ENCODE measurements at places on chromosomes 2 and 18. TPM values are rescaled to one million over a fixed set of nuclear protein-coding genes. Genes with fewer than 3 reads are reported as not detected.

DNA sequence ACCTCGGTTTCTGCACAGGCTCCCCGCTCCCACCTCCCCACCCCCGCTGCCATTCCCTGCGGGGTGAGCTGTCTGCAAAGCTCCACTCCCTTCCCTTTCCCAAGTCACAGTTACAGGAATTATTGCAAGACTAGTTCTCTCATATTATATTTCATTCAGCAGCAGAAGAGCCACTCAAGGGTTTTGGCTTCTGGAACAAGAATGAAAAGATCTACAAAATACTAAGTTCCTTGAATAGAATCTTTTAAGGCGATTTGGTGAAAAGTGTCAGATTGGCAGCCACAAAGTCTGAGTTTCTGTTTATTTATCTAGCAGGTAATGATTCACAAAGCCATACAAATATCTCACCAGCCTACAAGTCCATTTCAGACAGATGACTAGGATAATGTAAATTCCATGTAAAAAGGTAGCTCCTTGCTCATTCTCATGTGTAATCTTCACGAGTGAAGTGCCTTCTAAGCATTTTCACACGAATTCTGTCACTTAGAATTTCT is 221.9 kb upstream of the RBBP8 start:
- DNase-seq: peak; percentile 45
- H3K4me1 ChIP-seq: no peaks in the 10 kb centered on the region
- H3K27me3 ChIP-seq: no peaks in the 10 kb centered on the region
- H3K27ac ChIP-seq: peak overlapping the region; percentile 46
- H3K4me3 ChIP-seq: peak overlapping the region; percentile 32

GRCh38 chr18:77055429-77056300 is 76.9 kb downstream of the MBP start:
- peak overlapping the region; percentile 69 for H3K27ac ChIP-seq
- H3K4me1 ChIP-seq: peaks cover 9% of the 10 kb centered on the region
- DNase-seq: no peak
- no peaks in the 10 kb centered on the region for H3K27me3 ChIP-seq

DNA sequence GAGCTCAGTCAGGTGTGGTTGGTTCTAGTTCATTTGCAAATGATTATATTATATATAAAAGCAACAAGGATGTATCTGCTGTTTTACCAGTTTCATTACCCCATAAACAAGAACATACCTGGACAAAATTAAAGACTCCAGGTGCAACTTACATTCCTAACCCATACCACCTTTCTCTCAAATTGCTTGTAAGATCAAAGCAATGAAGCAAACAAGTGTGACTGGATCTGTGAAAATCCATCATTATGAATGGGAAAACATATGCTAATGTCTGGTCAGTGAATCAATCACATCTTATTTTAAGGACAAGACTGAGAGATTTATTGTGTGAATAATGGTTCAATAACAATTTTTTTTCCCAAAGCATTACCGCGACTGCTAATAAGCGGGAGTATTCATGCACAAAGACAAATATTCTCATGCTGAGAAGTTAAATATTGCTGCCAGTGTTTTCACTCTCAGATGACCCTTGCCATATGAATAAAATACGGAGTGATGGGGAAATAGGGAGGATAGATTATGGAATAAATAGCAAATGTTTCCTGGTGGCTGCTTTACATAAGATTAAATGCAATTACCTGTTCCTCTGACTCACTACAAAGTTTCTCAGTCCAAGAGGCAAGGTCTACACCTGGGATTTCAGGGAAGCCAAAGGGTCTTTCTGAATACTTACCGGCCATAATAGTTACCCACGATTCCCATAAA is 59.3 kb downstream of the WDR75 start:
- no peaks in the 10 kb centered on the region for H3K36me3 ChIP-seq
- no peaks in the 10 kb centered on the region for H3K4me1 ChIP-seq
- H3K27ac ChIP-seq: peak overlapping the region; percentile 51
- H3K4me3 ChIP-seq: no peak overlapping the region

GRCh38 chr2:41966920-41967319 is 80.9 kb upstream of the PKDCC start:
- no peaks in the 10 kb centered on the region for H3K27me3 ChIP-seq
- H3K27ac ChIP-seq: peak overlapping the region; percentile 25
- no peaks in the 10 kb centered on the region for H3K36me3 ChIP-seq
- H3K4me3 ChIP-seq: no peak overlapping the region

- peak overlapping the region; percentile 47 for H3K27ac ChIP-seq
- H3K36me3 ChIP-seq: no peaks in the 10 kb centered on the region
- no peaks in the 10 kb centered on the region for H3K4me1 ChIP-seq
- no peak for DNase-seq
Measured at GRCh38 chr2:233076749-233077148, 16.6 kb downstream of the INPP5D start.

GRCh38 chr2:16203691-16204090 is 263.3 kb downstream of the MYCN start:
- H3K36me3 ChIP-seq: no peaks in the 10 kb centered on the region
- no peak overlapping the region for H3K4me3 ChIP-seq
- no peak for DNase-seq
- no peaks in the 10 kb centered on the region for H3K27me3 ChIP-seq

GRCh38 chr2:152532241-152532640 is 185.0 kb downstream of the PRPF40A start:
- H3K27ac ChIP-seq: no peak overlapping the region
- H3K4me3 ChIP-seq: no peak overlapping the region
- no peak for DNase-seq
- H3K4me1 ChIP-seq: no peaks in the 10 kb centered on the region

- no peaks in the 10 kb centered on the region for H3K4me1 ChIP-seq
- no peak for DNase-seq
- H3K27ac ChIP-seq: no peak overlapping the region
- H3K4me3 ChIP-seq: no peak overlapping the region
Measured at GRCh38 chr2:138094031-138094430, 129.8 kb downstream of the HNMT start.

GRCh38 chr2:160375802-160376469 is 117.7 kb downstream of the RBMS1 start:
- H3K4me3 ChIP-seq: no peak overlapping the region
- DNase-seq: no peak
- no peaks in the 10 kb centered on the region for H3K27me3 ChIP-seq
- H3K4me1 ChIP-seq: no peaks in the 10 kb centered on the region
- H3K36me3 ChIP-seq: no peaks in the 10 kb centered on the region
- H3K27ac ChIP-seq: no peak overlapping the region

- DNase-seq: no peak
- no peaks in the 10 kb centered on the region for H3K4me1 ChIP-seq
- no peaks in the 10 kb centered on the region for H3K36me3 ChIP-seq
- H3K27ac ChIP-seq: no peak overlapping the region
- H3K27me3 ChIP-seq: no peaks in the 10 kb centered on the region
Measured at GRCh38 chr2:227853765-227854271, 17.6 kb upstream of the DAW1 start.

DNA sequence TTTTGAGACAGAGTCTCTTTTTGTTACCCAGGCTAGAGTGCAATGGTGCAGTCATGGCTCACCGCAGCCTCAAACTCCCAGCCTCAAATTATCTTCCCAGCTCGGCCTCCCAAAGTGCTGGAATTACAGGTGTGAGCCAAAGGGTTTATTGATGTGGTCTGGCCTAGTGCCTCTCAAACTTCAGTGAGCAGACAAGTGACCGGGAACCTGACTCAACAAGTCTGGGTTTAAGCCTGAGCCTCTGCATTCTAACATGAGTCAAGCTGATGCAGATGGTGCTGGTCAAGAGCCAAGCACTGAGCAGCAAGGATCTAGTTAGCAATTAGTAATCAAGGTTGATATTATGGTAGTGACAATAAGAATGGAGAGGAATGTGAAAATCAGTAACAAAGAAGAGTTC is 21.3 kb downstream of the CDK15 start:
- DNase-seq: no peak
- no peaks in the 10 kb centered on the region for H3K27me3 ChIP-seq
- H3K4me1 ChIP-seq: no peaks in the 10 kb centered on the region
- H3K36me3 ChIP-seq: no peaks in the 10 kb centered on the region

DNA sequence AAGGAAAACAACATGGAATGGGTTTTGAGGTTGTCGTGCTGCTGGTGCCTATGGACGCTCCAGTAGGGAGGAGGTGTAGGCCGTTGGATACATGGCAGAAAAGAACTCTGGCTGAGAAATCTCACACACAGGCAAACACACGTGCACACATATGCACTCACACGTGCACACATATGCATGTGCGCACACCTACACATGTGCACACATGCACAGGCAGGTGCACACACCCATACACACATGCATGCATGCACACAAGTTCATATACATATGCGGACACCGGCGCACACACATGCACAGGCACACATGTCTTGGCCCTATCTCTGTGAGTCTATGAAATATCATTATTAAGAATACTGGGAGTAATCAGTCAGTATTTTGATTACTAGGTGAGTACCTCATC is 150.4 kb downstream of the LRRC30 start:
- H3K27me3 ChIP-seq: no peaks in the 10 kb centered on the region
- DNase-seq: no peak
- no peak overlapping the region for H3K27ac ChIP-seq
- H3K4me1 ChIP-seq: no peaks in the 10 kb centered on the region
- H3K36me3 ChIP-seq: no peaks in the 10 kb centered on the region

- H3K27ac ChIP-seq: no peak overlapping the region
- H3K4me1 ChIP-seq: no peaks in the 10 kb centered on the region
- no peak for DNase-seq
- no peaks in the 10 kb centered on the region for H3K27me3 ChIP-seq
- no peaks in the 10 kb centered on the region for H3K36me3 ChIP-seq
Measured at GRCh38 chr2:142980246-142981068, 103.0 kb downstream of the KYNU start.

- DNase-seq: no peak
- H3K27me3 ChIP-seq: no peaks in the 10 kb centered on the region
- no peak overlapping the region for H3K4me3 ChIP-seq
Measured at GRCh38 chr2:127642706-127643438, 3.1 kb upstream of the GPR17 start.

- H3K4me3 ChIP-seq: no peak overlapping the region
- no peak overlapping the region for H3K27ac ChIP-seq
- H3K4me1 ChIP-seq: no peaks in the 10 kb centered on the region
- H3K36me3 ChIP-seq: no peaks in the 10 kb centered on the region
Measured at GRCh38 chr2:228407821-228408220, 226.3 kb upstream of the SPHKAP start.

DNA sequence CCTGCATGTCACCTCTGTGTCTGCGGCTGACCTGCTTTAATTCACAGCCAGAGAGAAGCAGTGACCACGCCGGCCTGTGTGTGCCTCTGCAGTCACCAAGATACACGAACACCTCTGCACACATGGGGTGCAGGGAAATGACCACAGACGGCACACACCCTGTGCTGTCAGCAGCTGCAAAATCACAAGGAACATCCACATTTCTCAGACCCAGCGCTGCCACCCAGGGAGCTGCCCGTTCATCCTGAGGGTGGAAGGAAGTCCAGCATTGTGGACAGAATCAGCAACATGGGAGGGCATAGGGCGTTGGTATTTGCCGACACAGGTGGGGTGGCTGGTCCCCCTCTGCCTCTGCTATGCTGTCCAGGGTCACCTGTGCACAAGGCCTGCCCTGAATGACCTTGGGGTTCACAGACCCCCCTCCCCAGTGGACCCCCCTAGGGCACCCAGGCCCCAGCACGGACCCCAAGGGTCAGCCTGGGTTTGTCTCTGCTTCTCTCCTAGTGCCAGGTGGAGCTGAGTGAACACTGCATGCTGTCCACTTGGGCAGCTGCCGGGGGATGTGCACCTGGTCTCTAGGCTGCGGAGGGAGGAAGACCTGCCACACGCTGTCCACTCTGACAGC is 107.4 kb downstream of the PXDN start:
- H3K4me3 ChIP-seq: no peak overlapping the region
- H3K27me3 ChIP-seq: no peaks in the 10 kb centered on the region
- H3K4me1 ChIP-seq: peaks cover 6% of the 10 kb centered on the region
- H3K27ac ChIP-seq: no peak overlapping the region
- no peak for DNase-seq

DNA sequence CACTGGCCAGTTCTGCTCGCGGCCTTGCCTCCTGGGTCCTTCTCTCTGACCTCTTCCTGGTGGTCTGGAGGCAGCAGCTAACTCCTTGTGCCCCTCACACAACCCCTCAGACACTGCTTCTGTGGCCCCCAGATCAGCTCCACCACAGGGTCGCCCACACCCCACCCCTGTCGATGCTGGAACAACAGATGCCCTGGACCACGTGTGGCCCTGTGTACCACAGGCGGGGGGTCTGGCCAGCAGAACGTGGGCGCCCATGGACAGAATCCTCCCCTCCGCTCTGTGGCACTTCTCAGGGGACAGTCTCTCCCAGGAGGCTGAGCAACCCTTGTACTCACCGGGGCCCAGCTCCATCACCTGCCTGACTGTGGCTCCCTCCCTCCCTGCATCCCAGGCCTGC is 245.6 kb downstream of the NDUFA10 start:
- no peaks in the 10 kb centered on the region for H3K4me1 ChIP-seq
- no peak overlapping the region for H3K4me3 ChIP-seq
- H3K27me3 ChIP-seq: no peaks in the 10 kb centered on the region

DNA sequence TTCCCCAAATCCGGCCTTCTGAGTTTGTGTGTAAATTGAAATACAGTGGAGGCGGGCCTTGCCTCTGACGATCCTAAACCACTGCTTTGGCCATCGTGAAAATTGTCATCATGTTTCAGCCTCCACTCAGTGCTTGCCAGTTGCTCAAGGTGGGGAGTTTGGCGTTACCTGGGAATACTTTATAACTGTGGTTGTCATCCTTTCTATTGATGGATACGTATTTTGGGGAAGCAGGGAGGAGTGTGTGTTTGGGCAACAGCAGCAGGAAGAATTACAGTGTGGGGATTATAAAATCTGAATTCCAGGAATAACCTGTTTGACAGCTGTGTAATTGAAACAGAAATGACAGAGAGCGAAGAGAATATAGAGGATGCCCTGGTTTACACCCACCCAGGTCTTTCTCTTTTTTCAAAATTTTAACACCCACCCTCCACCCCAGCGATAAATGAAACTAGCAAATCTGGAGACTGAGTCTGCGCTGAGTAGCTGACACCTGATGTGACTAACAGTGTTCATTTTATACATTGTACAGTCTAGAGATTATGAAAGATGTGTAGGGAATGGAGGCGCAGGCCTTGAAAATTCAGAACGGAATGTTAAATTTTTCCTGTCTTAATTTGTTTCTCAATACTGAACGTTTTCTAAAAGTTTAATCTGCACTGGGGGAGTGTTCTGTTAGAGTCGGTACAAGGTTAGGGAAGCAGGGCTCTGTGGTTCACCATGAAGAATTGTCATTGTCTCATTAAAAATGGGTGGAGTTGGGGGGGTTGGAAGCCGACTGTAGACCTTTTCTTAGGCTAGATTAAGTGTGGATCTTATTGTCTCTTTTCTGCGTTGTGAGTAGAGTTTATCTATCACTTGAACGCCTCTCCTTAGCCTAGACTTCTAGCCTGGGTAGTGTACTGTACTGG is 1.6 kb downstream of the MAP4K4 start:
- H3K27ac ChIP-seq: peak overlapping the region; percentile 55
- no peaks in the 10 kb centered on the region for H3K36me3 ChIP-seq
- DNase-seq: peak; percentile 24
- H3K4me3 ChIP-seq: peak overlapping the region; percentile 53

RBM45 gene
- 12.7 TPM for total RNA-seq

COPS8 gene
- 28.2 TPM for total RNA-seq

GATA6 gene
- total RNA-seq: 61.3 TPM

CLHC1 gene
- 8.1 TPM for total RNA-seq

DNAJC5G gene
- not detected for total RNA-seq

ERMN gene
- 0.37 TPM for total RNA-seq

MFSD6 gene
- total RNA-seq: 60.9 TPM

ADRA2B gene
- total RNA-seq: 0.54 TPM

ARMC9 gene
- total RNA-seq: 17.2 TPM

RND3 gene
- 57.1 TPM for total RNA-seq

XRCC5 gene
- total RNA-seq: 205 TPM

ANO7 gene
- 41.4 TPM for total RNA-seq

RETSAT gene
- 145 TPM for total RNA-seq

GPR155 gene
- total RNA-seq: 4.0 TPM

AQP4 gene
- total RNA-seq: 0.16 TPM

UNC80 gene
- 0.16 TPM for total RNA-seq

LOXHD1 gene
- not detected for total RNA-seq

KCNJ13 gene
- 0.32 TPM for total RNA-seq

Measured in colonic mucosa (tissue), 4 donors.